Activated T-cell treated with anti-CD3 and anti-CD28 coated beads, Interleukin-2, amount 50 U/mL, for 4 hours (primary cell): ENCODE measurements at places on chromosomes 5 and 9. TPM values are rescaled to one million over a fixed set of nuclear protein-coding genes. Genes with fewer than 3 reads are reported as not detected.

The TMC1 gene
- total RNA-seq: not detected

The CYLC2 gene
- not detected for total RNA-seq

The C5orf22 gene
- total RNA-seq: 37.2 TPM

The GPR150 gene
- 0.55 TPM for total RNA-seq

The SAP30L gene
- 22.5 TPM for total RNA-seq

The GRM6 gene
- total RNA-seq: not detected

The PNPLA7 gene
- 1.9 TPM for total RNA-seq

The SNCB gene
- total RNA-seq: not detected

The ZBTB6 gene
- 7.2 TPM for total RNA-seq

The ALDOB gene
- 1.3 TPM for total RNA-seq

The ARHGEF39 gene
- 1.2 TPM for total RNA-seq

The RARS1 gene
- total RNA-seq: 160 TPM

The SREK1IP1 gene
- total RNA-seq: 32.4 TPM

The TSLP gene
- total RNA-seq: 0.20 TPM

The CEL gene
- total RNA-seq: 3.9 TPM

The TUSC1 gene
- total RNA-seq: 0.63 TPM

The KIF4B gene
- total RNA-seq: not detected

The SRD5A1 gene
- 7.1 TPM for total RNA-seq

The NSA2 gene
- total RNA-seq: 171 TPM

The IL31RA gene
- not detected for total RNA-seq

The FRRS1L gene
- not detected for total RNA-seq

The CDKN2A gene
- 1.4 TPM for total RNA-seq
